CD4-positive, alpha-beta T cell treated with Interleukin-6 at 100 ng/mL for 8 hours (primary cell): ENCODE measurements at places on chromosomes 1 and 21.
A peak's percentile ranks its signal among the peaks of the same experiment; 100 is the strongest.

- DNase-seq, result peak; percentile 82
Measured at GRCh38 chr1:182601416-182601786, 2.8 kb downstream of the RGS16 start.

DNA sequence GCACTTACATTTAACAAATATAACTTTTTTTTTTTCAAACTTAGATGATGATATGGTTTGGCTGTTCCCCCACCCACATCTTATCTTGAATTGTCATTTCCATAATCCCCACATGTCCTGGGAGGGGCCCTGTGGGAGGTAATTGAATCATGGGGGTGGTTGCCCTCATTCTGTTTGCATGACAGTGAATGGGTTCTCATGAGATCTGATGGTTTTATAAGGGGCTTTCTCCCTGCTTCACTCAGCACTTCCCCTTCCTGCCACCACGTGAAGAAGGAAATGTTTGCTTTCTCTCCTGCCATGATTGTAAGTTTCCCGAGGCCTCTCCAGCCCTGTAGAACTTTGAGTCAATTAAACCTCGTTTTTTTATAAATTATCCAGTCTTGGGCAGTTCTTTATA lies 432.6 kb downstream of the AMY1C start:
- no peak for DNase-seq

GRCh38 chr1:152084853-152085252 lies 4.0 kb downstream of the TCHHL1 start:
- DNase-seq, result no peak

DNA sequence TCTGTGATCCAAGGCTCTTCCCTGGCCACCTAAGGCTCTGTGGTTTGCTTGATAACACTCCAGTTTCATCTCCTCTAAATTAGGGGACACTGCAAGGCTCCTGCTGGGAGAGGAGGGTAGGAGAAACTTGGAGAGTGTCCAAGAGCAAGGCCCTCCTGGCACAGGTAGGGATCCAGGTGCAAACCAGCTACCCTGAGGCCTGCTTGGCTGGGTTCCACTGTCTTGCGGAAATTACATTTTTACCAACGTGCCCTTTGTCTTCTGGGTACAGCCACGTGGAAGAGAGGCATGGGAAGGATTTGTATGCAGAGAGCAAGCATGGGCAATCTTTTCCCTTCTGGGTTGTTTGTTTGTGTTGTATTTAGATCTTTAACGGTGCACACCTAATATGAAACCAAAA lies 132.5 kb downstream of the PRDM2 start:
- no peak for DNase-seq

DNA sequence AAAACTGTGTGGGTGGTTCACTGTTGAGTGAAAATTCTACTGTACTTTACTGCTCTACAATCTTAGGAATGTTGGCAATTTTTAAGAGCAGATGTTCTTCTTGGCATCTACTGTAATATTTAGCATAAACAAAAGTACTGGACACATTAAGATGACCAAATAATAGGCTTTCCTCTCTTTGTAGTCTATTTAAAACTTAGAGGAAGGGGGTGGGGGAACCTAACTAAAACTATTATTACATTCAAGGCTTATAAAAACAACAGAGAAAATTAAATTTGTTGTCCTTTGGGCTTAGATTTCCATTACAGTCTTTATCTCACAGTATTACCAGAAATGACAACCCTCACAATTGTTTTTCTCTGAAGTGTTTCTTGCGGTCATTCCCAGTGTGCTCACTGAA lies 181.2 kb downstream of the PLPPR4 start:
- no peak for DNase-seq

DNA sequence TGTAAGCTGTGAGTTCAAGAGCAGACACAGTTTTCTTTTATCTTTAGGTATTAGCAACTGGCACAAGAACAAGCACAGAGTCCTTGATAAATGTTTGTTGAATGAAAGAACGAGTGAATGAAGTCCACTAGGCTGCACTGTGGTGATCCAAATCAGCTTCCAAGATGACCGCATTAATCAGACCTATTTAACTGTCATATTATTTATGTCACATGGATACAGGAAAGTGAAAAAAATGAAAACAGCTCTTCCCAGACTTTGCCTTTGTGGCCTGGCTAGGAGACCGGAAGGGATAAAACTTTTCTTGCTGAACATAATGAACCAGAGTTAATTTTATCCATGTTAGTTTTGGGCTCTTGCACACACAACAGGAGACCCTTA lies 261.3 kb downstream of the TNR start:
- DNase-seq, result no peak

DNA sequence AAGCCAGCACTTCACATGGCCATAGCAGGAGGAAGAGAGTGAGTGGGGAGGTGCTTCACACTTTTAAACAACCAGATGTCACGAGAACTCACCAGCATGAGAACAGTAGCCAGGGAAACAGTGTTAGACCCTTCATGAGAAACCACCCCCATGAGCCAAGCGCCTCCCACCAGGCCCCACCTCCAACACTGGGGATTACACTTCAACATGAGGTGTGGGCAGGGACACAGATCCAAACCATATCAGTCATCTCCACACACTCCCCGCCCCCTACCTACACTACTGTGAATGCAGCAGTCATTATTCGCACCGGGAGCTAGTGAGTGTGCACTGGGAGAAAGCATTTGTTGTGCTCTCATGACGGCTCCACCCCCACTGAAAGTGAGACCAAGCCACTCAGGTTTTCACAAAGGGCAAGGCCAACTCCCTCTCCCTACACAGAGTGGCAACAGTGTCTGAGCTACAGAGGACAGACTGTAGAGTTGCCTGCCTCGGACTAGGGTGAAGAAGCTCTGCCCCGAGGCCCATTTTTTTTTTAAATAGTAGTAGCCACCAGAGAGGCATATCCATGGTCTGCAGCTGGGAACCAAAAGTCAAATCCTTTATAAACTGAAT lies 125.6 kb downstream of the BARHL2 start:
- no peak for DNase-seq

DNA sequence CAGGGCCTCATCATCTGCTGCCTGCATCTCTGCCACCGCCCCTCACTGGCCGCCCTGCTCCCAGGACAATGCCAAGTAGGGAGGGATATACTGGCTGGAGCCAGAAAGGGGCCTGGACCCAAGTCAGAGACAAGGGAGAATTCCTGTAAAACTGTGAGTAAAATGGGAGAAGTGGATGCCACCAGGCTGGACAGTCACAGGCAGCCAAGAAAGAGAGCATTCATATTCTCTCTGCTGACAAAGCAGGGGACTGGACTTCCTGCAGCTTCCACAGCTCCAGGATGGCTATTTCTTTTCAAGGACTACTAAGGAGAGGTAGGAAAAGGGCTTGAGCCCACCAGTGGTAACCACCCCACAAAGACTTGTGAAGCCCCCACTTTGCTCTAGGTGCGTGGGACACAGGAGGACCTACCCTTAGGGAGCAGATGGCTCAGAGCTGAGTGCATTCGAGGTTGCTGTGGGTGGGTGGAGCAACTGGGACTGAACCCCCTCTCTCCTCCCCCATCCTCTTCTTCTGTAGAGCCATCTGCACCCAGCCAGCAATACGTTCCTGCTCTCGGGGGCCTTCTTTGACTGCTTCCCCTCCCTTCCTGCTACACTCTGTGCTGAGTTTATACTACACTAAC lies 57.5 kb downstream of the GLIS1 start:
- DNase-seq, result no peak

DNA sequence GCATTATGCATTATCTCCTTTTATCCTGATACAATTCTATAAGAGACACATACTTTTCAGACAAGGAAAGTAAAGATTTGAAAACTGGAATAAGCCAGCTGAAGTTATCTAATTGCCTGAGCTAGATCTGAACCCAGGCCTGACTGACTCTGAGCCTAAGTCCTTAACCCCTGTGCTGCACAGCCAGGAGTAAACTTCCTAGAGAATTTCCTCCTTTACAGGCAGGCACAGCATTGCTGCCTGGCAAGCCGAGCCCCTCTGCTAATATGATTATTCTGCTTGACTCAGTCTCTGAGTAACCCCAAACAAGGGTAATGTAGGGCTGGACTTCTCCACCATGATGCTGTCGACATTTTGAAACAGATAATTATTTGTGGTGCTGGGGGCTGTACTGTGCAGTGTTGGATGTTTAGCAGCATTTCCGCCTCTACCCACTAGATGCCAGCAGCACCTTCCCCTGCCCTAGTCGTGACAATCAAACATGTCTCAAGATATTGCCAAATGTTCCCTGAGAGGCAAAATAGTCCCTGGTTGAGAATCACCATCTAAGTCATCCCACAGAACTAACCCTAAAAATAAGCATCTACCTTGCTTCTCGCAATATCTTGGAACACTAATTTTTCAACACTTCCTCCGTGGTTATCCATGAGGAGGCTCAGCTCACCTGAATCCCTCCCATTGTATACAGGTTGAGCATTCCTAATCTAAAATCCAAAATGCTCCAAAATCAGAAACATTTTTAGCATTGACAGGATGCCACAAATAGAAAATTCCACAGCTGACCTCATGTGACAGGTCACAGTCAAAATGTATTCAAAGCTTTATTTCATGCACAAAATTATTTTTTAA lies 18.5 kb downstream of the CAMK1G start:
- peak; percentile 35 for DNase-seq

DNA sequence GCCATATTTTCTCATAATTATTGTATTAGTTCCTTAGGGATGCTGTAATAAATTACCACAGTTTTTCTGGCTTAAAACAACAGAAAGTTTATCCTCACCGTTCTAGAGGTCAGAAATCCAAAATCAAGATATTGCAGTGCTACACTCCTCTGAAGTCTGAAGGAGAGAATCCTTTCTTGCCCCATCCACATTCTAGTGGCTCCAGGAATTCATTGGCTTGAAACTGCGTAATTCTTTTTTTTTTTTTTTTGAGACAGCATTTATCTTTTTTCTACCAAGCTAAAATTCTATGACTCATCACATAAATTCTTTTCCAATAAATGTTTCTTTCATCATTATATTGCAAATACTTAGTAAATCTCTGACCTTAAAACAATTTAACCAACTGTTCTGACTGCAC lies 451.0 kb upstream of the RGS18 start:
- DNase-seq, result no peak

DNA sequence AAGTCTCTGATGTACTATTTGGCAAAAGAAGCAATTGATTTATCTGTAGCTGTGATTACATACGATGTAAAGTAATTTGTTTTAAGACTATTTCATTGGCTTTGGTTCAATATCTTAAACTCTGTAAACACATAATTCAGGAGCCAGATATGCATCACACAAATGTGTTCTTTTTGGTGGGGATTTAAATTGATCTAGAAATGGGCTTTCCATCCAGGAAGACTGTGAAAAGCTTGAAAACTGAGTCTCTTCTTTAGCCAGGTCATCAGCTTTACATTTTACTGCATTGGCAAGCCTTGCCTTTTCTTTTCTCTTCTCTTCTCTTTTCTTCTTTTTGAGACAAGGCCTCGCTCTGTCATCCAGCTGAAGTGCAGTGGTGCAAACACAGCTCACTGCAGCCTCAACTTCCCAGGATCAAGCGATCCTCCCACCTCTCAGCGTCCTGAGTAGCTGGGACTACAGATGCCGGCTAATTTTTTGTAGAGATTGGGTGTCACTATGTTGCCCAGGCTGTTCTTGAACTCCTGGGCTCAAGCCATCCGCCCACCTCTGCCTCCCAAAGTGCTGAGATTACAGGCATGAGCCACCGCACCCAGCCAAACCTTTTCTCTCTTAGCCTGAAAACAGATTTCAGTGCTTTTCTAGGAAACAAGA lies 1.4 kb downstream of the RCAN3 start:
- DNase-seq, result no peak
